AG09309 (cell line): ENCODE measurements at places on chromosomes 5 and 9.

DNA sequence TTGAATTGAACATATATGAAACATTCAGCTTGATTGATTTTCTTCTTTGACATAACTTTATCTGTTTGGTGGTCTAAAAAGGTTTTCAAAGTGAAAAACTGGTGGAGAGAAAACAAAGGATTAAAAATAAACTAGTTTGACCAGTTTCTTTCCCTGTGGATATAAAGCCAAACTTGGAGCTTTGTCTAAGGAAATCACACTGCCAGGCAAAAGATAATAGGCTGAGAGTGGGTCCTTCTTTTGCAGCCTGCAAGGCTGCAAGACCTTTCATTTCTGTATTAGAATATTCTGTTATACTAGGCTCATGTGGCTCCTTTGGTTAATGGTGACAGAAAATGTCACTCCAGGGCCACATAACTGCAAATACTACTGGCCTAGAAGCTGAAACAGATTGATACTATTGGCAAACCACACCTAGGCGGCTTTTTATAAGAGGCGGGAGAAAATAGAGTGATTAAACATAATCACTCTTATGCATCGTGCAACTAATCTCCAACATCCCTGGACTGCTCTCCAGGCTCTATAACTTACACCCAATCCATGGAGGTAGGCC lies 129.1 kb upstream of the ZNF462 start:
- no peak for DNase-seq

GRCh38 chr9:34995670-34996060 lies 6.1 kb downstream of the DNAJB5 start:
- DNase-seq, result peak; percentile 27

DNA sequence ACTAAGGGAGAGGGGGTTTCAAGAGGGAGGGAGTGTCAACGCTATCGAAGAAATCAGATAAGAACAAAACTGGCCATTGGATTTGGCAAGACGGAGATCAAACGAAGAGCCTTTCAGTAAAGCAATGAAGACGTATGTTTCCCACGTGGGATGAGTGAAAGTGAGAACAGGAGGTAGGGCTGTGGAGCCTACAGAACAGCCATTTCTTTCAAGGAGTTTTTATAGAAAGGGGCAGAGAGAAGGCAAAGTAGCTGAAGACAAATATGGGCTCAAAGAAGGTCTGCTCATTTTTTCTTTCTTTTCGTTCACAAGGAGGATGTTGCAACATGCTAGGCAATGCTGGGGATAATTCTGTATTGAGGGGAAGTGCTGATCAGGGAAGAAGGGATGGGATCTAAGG lies 98.3 kb downstream of the SUSD1 start:
- no peak for DNase-seq

DNA sequence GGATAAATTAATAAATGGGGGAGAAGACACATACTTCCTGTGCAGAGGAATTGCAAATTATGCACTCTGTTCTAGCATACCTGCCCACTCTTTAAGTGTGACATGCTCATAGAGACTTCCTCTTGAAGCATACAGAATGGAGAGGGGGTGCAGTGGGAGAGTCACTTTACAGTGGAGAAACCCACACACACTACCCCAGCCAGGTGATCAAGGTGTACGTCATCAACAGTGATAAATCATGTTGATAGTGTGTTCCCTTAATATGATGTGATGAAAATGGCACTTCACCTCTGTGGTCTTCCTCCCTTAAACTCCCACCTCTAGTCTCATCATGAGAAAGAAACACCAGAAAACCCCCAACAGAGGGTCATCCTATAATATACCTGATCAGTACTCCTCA lies 110.0 kb downstream of the SH3GL2 start:
- DNase-seq, result no peak

GRCh38 chr5:115657125-115657880 lies 31.5 kb upstream of the TMED7 start:
- no peak for DNase-seq

DNA sequence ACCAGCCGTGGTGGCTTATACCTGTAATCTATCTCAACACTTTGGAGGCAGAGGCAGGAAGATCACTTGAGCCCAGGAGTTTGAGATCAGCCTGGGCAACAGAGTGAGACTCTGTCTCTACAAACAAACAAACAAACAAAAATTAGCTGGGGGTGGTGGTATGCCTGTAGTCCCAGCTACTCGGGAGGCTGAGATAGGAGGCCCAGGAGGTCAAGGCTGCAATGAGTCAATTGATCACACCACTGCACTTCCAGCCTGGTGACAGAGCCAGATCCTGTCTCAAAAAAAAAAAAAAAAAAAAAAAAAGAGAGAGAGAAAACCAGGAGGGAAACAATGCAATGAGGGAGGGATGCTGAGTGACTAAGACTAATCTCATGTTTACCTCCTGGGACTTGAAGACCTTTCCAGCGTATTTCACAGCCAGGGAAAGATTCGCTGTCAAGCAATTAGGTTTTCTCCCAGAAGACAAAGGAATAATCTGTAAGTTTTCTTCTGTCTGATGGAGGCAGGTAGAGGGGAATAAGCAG lies 51.1 kb upstream of the MIER3 start:
- DNase-seq, result no peak

DNA sequence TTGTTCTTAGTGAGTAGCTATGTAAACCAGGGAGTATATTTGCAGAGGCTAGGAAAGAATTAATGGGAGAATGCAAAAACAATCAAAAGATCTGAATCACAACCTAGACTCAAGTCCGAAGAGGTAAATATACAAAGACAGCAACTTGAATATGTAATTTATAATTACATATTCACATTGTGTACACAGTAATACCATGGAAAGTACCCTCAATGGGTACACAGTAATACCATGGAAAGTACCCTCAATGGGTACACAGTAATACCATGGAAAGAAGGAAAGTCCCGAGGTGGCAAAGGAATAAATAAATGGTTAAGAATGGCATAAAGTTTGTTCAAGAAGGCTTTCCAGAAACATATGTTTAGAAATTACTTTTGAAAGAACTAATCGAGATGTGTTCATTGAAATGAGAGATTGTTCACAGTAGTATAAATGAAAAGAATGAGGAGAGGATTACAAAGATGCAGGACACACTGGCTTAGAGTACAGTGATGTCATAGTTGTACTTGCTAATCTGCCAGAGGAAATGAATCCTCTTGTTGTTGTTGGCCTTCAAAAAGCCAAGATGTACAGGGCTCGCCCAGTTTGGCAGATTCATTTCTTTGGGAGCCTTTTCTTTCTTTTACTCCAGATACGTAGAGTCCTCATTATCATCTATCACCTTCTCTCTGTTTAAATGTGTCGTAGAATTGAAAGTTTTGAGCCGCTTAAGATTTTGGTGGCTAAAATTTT lies 116.0 kb downstream of the UNC13B start:
- DNase-seq, result peak; percentile 45

- DNase-seq, result no peak
Measured at GRCh38 chr5:133713751-133714150, 101.4 kb upstream of the FSTL4 start.

- DNase-seq, result no peak
Measured at GRCh38 chr9:84819491-84819991, 150.0 kb downstream of the NTRK2 start.

DNA sequence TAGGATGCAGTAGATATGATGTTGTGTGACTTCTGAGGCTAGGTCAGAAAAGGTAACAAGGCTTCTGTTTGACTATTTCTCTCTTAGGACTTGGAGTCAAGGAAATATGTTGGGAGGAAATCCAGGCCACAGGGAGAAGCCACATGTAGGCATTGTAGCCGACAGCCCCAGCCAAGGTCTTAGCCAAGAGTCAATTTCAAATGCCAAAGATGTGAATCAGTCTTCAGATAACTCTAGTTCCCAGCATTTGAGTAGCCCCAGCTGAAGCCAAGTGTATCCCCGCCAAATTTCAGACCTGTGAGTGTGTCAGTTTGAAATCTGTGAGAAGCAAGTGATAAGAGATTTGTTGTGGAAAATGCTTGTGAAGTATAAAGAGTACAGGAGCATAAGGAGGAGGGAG lies 38.1 kb upstream of the ISL1 start:
- no peak for DNase-seq

- no peak for DNase-seq
Measured at GRCh38 chr9:13816837-13817236, 497.1 kb downstream of the NFIB start.
